ENCODE measurements at places on chromosomes 13 and 19.
A peak's percentile ranks its signal among the peaks of the same experiment; 100 is the strongest.

- DNase-seq = no peak
Measured at GRCh38 chr13:23866420-23867026, 22.7 kb downstream of the MIPEP start.

DNA sequence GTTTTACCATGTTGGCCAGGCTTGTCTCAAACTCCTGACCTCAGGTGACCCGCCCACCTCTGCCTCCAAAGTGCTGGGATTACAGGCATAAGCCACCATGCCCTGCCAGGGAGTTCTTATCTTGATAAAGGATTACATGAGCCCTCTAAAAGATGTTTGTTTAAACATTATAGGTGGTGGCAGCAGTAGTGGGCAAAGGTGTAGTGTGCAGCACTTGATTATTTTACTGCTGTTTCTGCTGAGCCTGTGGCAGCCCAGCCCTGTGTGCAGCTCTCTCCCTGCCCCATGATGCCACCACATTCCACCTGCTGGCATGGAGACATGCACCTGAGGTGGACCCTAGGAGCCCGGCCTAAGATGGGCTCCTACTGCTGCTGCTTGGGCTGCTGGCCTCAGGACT lies 54.0 kb downstream of the ZNF429 start:
- DNase-seq = no peak

DNA sequence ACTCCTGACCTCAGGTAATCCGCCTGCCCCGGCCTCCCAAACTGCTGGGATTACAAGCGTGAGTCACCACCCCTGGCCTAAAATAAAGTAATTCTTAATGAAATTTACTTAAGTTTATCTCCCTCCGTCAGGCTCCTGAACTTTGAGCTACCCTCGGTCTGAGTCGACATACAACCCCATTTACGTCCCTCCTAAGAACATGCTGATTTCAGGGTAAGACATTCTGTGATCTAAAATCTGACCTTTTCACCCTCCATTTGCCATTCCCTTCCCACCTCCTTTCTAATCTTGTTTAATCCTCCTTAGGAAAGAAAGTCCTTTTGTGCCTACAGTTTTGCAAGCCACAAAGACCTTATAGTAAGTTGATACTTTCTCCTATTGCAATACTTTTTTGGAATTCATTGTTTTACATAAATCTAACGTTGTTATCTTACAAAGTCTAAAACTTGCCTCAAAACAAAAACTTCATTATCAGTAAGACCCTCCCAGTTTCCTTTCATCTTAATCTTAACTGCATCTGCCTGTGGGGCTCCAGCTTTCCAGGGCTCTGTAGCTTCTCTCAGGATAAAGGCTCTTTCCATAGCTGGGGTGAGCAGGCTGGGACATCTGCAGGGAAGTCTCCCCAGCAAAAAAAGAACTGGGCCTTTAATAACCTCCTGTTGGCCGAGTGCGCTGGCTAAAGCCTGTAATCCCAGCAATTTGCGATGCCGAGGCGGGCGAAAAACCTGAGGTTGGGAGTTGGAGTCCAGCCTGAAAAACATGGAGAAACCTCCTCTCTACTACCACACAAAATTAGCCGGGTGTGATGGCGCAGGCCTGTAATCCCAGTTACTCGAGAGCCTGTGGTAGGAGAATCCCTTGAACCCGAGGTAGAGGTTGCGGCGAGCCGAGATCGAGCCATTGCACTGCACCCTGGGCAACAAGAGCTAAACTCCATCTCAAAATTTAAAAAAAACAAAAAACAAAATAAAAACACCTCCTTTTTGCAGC lies 143.1 kb downstream of the ZNF737 start:
- DNase-seq = no peak

- no peak for DNase-seq
Measured at GRCh38 chr19:48887861-48888612, 10.5 kb downstream of the TULP2 start.

DNA sequence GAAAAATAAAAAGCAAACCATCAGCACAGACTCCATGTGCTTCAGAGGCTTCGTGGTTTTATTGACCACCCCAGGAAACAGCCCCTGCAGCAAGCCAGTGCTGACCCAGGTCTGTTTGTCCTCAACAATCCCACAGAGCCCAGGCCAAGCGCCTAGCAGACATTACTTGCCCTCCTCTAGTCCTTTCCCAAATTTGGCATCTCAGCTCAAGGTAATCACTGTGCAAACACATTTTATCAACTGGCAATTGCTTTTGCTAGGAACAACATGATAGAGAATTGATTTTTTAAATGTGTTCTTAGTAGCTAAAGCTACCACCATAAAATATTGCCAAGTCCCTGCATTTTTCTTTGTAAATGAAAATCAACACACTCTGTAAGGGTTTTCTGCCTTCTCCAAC lies 121.8 kb downstream of the STOML3 start:
- DNase-seq = no peak

GRCh38 chr19:18541992-18542940 lies 1.1 kb downstream of the FKBP8 start:
- no peak for DNase-seq

DNA sequence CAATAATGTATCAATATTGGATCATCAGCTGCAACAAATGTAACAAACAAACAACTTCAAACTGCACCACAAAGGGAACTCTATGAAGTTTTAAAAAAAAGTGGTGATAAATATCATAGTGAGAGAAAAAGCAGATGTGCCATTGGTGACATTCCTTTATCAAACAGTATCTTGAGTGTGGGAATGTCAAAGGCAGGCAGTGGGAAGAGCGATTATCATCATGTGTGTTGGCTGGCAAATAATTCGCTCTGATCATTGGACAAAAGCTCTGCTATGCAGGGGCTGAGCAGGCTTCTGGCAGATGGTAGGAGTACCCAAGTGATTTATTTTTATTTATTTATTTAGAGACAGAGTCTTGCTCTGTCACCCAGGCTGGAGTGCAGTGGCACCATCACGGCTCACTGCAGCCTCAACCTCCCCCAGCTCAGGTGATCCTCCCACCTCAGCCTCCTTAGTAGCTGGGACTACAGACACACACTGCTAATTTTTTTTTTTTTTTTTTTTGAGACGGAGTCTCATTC lies 55.9 kb upstream of the RANBP3 start:
- DNase-seq = no peak

DNA sequence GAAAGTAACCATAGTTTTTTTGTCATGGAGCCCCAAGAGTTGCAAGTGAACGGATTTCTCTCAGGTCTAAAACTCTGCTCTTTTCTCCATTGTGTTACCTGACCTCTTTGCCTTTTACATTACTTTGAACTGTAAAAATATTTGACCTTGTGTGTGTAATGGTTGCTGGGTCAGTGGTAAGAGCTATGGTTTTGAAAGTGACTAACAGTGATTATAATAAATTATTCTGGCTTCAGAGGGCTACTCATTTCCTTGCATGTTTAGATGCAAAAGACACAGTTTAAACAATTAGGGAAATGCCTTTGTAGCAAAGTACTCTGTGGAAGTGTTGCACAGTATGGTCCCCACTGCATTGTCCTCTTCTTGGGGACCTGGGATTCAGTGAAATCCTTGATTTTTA lies 29.3 kb upstream of the PSG8 start:
- DNase-seq = no peak

DNA sequence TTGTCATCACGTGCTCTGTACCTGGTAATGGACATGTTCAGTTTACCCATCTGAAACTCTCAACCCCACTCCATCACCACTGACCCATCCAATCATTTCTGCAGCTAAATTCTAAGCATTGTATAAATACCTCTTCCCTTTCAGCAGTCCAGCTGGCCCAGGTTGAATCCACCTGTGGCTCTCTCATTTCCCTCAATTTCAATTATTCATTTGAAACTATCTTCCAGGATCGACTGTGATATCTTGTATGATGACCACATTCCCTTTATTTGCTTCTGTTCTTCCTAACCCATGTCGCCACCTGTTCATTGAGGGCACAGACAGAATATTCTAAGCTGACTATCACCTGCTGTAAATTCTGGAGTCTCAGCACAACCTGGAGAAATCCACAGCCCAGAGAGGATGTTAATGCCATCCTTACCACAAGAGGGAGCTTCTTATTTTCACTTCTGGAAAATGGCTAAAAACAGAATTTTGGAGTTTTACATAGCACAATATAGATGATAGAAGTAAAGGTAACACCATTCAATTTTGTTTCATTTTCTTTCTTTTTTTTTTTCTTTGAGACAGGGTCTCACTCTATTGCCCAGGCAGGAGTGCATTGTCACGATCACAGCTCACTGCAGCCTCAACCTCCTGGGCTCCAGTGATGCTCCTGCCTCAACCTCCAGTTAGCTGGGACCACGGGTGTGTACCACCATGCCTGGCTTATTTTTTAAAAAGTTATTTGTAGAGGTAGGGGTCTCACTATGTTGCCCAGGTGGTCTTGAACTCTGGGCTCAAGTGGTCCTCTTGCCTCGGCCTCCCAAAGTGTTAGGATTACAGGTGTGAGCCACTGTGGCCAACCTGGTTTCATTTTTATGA lies 38.6 kb downstream of the ZNF823 start:
- peak; percentile 24 for DNase-seq
